Stomach (tissue), 19 donors: ENCODE measurements at places on chromosomes 6 and 20.

- no peak overlapping the region for H3K4me3 ChIP-seq
- H3K27ac ChIP-seq = no peak overlapping the region
- peaks cover 8% of the 10 kb centered on the region for H3K4me1 ChIP-seq
- H3K27me3 ChIP-seq = no peaks in the 10 kb centered on the region
These were observed 38.7 kb upstream of the CNKSR3 start for GRCh38 chr6:154549179-154549578.

DNA sequence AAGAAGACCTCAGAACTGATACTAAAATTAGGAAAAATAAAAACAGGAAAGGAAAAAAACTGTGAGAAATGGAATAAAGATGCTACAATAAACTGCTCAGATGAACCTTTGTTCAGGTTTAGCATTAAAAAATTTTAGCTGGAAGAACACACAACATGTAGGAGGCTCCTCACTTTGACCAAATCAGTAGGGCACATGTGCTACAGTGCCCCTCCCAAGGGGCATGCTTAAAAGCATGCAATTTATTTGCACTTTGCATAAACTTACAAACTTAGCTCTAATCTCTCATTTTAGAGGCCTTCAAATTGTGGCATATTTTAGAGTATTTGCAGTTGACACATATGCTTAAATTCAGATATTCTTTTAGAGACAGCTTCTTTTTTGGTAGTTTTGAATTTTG, 570.2 kb downstream of the UTRN start:
- H3K27ac ChIP-seq = no peak overlapping the region
- H3K4me1 ChIP-seq = no peaks in the 10 kb centered on the region
- no peaks in the 10 kb centered on the region for H3K27me3 ChIP-seq
- peaks cover 36% of the 10 kb centered on the region for H3K36me3 ChIP-seq

GRCh38 chr6:63904650-63905248, 269.1 kb downstream of the PHF3 start:
- H3K4me1 ChIP-seq = peaks cover 7% of the 10 kb centered on the region
- H3K4me3 ChIP-seq = no peak overlapping the region
- no peaks in the 10 kb centered on the region for H3K27me3 ChIP-seq
- no peaks in the 10 kb centered on the region for H3K36me3 ChIP-seq

DNA sequence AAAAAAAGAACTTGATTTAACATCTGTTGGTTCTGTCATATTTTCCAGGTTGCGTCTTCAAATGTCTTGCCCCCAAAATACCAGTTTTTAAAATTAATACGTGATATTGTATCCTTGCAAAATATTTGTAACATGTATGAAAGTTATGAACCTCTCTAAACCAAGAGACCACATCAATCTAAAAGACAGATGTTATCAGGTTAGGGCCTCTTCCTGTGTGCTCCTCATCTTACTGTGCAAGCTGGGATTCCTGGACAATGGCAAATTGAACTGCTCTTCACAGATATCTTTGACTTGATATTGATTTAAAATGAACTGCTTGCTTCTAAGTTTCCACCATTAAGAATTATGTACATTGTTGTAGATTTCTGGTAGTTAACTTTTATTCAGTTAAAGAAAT, 9.6 kb downstream of the TMEM239 start:
- H3K27me3 ChIP-seq = peaks cover 35% of the 10 kb centered on the region
- no peak overlapping the region for H3K4me3 ChIP-seq
- no peak overlapping the region for H3K27ac ChIP-seq
- no peaks in the 10 kb centered on the region for H3K36me3 ChIP-seq
- H3K4me1 ChIP-seq = peaks cover 9% of the 10 kb centered on the region

DNA sequence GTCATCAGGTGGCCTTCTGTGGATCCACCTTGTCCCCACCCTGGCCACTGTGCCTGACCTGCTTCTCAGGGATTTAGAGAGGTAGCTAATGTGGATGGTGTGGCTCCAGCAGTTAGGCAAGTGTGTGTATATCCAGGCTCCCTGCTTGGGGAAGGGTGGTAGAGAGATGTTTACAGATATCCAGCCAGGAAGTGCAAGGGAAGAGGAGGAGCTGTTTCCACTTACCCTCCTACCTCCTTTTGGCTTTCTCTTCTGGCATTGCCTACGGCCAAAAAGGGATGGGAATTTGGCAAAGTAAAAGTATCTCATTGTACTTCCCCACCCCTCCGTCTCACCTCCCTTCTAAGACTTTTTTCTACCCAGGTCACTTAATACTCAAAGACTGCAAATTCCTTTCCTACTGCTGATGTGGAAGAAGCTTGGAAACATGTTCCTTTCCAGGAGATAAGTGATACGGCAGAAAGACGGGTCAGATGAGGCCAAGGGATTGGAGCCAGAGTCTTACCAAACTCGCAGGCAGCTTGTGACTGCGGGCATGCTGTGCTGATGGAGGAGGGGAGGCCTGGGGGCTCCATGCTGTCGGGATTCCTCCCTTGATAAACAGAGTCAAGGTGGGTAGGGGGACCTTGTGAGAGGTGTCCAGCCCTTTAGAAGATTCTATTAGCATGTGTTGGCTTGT, 253.4 kb downstream of the PRL start:
- peak overlapping the region; percentile 13 for H3K27ac ChIP-seq
- H3K4me1 ChIP-seq = no peaks in the 10 kb centered on the region
- no peaks in the 10 kb centered on the region for H3K27me3 ChIP-seq

DNA sequence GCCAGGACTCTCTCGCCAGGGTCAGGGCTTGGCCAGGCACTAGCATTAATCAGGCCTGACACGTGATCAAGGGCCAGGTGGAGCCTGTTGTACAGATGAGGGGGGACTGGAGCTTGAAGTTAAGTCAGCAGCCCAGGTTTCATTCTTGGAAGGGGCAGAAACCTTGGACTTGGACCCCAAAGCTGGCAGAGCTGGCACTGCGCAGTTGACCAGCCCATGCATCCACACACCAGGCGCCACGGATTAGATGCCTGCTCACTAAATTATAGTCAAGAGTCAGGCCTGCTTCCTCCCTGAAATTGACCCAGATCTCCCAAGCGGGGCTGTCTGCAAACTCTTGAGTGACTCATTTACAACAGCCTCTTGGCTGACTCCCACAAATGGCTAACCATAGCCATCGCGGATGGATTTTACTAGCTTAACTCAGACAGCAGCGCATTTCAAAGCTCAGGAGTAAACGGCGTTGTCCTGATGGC, 4.1 kb upstream of the TAF4 start:
- no peak overlapping the region for H3K4me3 ChIP-seq
- H3K36me3 ChIP-seq = no peaks in the 10 kb centered on the region
- no peak overlapping the region for H3K27ac ChIP-seq
- H3K27me3 ChIP-seq = no peaks in the 10 kb centered on the region

DNA sequence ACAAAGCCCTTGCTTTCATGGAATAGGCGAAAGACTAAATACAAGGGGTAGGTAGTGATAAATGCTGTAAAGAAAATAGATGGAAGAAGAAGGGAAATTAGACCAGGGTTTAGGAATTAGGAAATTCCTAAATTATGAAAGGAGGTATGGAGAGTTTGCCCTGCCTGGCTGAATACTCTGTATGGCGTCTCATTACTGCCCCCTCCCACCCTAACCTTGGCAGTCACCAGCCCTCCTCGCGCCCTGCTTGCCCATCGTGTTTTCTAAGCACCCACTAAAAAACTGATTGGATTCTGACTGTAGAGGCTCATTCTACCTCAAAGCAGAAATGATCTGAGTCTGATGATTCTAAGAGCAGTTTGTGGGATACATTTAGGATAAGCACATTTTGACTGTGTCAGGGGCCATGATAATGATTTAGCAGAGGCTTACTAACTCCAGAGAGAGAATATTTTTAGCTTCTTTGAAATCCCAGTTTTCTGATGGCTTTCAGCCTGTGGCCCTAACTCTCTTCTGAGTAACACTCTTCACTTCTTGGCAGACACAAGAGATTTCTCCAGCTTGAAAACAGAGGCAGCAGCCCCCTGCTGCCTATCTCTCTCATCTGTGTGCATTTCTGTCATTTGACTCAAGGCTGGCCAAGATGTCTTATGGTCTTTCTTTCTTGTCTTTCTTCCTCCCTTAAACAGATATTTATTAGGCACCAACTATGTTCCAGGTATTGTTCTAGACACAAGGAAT, 1.4 kb upstream of the CHD6 start:
- no peaks in the 10 kb centered on the region for H3K36me3 ChIP-seq
- no peaks in the 10 kb centered on the region for H3K27me3 ChIP-seq
- peak; percentile 24 for DNase-seq

GRCh38 chr6:593139-593906, 63.6 kb downstream of the HUS1B start:
- no peak overlapping the region for H3K4me3 ChIP-seq
- H3K36me3 ChIP-seq = peaks cover 72% of the 10 kb centered on the region
- no peaks in the 10 kb centered on the region for H3K27me3 ChIP-seq

DNA sequence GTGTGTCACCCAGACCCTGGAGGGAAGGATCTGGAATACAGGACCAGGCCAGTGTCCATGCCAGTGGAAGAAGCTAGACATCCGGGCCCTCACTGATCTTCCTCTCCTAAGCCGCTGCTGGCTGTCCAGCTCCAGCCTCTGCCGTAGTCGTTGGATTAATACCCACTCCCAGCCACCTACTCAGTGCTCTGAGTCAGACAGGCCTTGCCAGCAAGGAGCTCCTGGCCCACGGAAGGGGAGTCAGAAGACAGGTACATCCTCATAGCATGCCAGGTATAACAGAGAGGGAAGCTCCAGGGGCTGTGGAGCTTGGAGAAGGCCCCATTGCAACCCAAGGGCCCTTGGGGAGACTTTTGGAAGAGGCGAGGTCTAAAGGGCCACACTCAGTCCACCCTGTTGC, 49.0 kb downstream of the STK35 start:
- no peak for DNase-seq
- peak overlapping the region; percentile 68 for H3K27ac ChIP-seq
- H3K4me3 ChIP-seq = no peak overlapping the region
- H3K4me1 ChIP-seq = peaks cover 27% of the 10 kb centered on the region
- H3K27me3 ChIP-seq = no peaks in the 10 kb centered on the region

DNA sequence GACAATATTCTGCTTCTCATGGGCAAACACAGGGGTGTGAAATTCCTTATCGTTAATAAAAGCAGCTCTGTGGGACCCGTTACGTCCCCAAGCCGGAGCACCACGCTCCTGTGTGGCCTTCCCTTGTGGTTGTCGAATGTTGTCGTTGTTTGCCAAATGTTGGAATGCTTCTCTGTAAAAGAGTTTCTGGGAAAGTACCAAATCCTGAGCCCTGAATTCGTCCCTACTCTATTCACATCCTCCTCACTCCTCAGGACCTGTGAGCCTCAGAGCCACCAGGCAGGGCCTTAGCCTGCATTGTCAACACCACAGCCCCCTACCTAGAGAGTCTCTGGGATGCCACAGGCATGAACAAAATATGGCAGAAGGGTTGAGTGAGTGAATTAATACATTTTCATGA, 64.0 kb downstream of the THBS2 start:
- no peak overlapping the region for H3K4me3 ChIP-seq
- no peak for DNase-seq
- no peaks in the 10 kb centered on the region for H3K27me3 ChIP-seq
- peak overlapping the region; percentile 68 for H3K27ac ChIP-seq

- peak within 1 kb of the TSS; percentile 73 for H3K4me3 ChIP-seq
- H3K36me3 ChIP-seq = no peaks in the 10 kb centered on the region
- peak within 1 kb of the TSS; percentile 94 for H3K27ac ChIP-seq
- peak; percentile 96 for DNase-seq
- H3K4me1 ChIP-seq = peaks cover 36% of the 10 kb centered on the region
These were observed at the start of gene GINM1 for GRCh38 chr6:149565527-149566409. Gene GINM1 (plus strand): TSS chr6:149566375. CDS start chr6:149566415, 40 bp downstream.

DNA sequence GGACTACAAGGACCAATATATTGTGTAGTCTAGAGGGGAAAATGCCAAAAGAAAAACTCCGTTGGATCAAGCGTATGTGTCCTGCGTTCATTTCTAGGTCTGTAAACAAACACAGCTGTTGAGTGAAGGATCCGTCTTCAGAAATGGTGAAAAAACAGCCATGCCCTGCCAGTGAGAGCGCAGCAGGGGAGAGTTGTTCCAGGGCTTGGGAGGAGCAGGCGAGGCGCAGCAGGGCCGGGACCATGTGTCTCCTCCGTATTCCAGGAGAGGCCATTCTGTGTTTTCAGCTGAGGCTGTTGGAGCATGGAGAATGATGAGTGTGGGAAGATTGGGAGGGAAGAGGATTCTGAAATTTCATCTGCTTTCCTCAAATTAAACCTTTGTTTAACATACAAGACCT, 38.0 kb downstream of the BMP6 start:
- no peak overlapping the region for H3K4me3 ChIP-seq
- no peaks in the 10 kb centered on the region for H3K27me3 ChIP-seq
- no peak overlapping the region for H3K27ac ChIP-seq
- no peaks in the 10 kb centered on the region for H3K36me3 ChIP-seq
- DNase-seq = no peak

DNA sequence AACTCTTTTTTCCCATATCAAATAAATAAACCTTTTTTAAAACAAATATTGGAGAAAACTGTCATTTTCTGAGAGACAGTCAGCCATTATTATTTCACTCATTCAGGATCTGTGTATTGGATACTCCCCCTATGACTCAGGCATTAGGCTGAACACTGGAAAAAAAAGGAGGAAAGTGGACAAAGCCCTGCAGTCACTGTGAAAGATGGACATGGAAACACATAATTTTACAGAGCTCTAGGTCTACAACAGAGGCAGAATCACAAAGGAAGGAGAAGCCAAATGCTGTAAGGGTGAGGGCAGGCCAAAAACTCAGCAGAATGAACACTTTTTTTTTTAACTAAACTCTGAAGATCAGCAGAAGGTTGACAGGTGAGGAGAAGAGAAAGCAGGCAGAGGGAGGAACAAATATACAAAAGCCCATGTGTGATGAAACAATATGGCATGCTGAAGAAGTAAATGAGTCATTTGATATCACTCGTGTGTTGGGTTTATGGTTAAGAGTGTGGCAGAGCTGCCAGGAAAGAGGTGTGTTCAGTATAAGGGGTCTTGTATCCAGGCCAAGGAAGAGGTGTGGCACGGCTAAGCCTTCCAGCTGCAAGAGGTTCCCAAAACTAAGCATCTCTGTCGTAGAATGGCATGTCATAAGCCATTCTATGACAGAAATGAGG, 39.1 kb downstream of the EPB41L2 start:
- no peak overlapping the region for H3K4me3 ChIP-seq
- no peaks in the 10 kb centered on the region for H3K4me1 ChIP-seq
- DNase-seq = no peak

- H3K27ac ChIP-seq = no peak overlapping the region
- no peak overlapping the region for H3K4me3 ChIP-seq
- no peak for DNase-seq
These were observed 30.1 kb downstream of the PRDM1 start for GRCh38 chr6:106116125-106116832.

GRCh38 chr20:2387180-2387577, 6.5 kb downstream of the TGM6 start:
- H3K27ac ChIP-seq = no peak overlapping the region
- DNase-seq = no peak
- peaks cover 13% of the 10 kb centered on the region for H3K27me3 ChIP-seq
- no peaks in the 10 kb centered on the region for H3K36me3 ChIP-seq

DNA sequence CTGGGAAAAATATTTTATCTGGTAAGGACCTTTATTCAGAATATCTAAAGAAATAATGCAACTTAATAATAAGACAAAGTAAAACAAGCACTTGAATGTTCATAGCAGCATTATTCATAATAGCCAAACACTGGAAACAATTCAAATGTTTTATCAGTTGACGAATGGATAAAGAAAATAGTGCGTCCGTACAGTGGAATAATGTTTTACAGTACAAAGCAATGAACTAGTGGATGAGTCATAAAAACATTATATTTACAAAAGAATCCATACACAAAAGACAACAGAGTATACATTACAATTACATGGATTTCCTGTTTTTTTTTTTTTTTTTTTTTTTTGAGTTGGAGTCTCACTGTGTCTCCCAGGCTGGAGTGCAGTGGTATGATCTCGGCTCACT, 12.7 kb downstream of the SMAP1 start:
- DNase-seq = no peak
- no peak overlapping the region for H3K4me3 ChIP-seq
- H3K27ac ChIP-seq = no peak overlapping the region
- H3K27me3 ChIP-seq = no peaks in the 10 kb centered on the region

GRCh38 chr6:151205721-151206600, 33.8 kb upstream of the AKAP12 start:
- H3K4me3 ChIP-seq = no peak overlapping the region
- no peak overlapping the region for H3K27ac ChIP-seq
- no peak for DNase-seq
- no peaks in the 10 kb centered on the region for H3K36me3 ChIP-seq
